ENCODE measurements at places on chromosomes 16 and 17.

GRCh38 chr16:56643080-56643778, 4.8 kb downstream of the MT1A start:
- DNase-seq, result no peak

- no peak for DNase-seq
Observed at GRCh38 chr16:81497690-81498089, 53.1 kb downstream of the CMIP start.

DNA sequence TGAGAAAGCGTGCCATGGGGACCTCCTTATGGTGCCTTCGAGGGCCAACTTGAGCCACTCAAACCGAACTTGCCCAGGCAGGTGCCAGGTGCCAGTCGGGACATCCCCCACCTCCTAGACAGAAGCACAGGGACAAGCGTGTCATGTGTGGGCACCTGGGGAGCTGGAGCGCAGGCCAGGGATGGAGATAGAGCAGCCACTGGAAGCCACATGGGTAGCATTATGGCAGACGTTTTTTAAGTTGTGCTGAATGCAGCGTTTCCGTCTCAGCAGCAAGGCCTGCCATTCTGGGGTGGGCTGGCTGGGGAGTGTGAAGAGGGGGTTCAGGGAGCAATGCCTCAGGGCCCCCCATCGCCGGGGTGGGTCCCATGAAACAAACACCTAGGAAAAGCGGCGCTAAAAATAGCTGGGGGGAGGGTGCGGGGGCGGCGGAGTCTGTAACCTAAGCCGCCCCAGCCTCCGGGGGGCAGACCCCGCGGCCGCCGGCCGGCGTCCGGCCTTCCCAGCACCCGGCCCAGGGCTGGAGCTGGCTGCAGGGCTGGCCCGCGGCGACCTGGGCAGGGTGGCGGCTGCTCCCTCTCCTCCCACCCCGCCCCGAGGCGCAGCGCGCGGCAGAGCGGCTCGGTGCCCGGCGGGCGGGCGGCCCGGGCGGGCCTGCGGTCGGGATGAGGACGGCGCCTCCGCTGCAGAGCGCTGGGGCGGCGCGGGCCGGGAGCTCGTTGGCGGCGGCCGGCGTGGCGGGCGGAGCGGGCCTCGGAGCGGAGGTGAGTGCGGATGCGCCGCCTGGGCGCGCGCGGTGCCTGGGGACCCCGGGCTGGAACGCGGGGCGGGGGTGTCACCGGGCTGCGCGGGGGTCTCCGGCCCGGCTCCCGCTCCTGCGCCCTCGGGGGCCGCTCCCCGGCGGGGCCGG, at the start of gene ZNF469:
TSS of gene ZNF469 (plus strand) at position 469 of the 910 bp plus-strand sequence. CDS start 44,512 bp downstream, outside the sequence.
- peak; percentile 42 for DNase-seq

DNA sequence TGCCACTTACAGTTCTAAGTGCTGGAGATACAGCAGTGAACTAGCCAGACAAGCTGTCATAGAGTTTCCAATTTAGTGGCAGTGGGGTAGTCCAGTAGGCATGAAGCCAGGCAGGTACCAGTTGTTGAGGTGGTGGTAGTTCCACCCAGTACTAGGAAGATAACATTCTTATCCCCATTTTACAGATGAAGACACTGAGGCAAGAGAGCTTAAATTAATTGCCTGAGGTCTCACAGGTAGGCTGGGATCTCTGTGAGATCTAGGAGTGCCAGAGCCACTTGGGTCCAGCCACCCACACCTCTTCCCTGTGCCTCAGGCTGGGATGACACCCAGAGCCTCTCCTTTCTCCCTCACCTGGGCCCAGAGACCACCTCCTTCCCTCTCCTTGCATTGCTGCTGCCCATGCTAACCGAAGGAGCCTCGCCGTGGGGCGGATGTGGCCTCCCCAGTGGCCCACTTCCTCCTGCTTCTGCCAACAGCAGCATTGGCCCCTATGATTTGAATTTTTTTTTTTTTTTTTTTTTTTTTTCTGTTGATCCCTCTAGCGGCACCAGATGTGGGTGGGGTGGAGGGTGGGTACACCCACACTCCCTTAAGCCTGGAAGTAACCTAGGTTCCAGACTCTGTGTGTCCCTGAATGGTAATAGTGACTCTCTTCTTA, 114.0 kb downstream of the PRKCB start:
- DNase-seq, result no peak

DNA sequence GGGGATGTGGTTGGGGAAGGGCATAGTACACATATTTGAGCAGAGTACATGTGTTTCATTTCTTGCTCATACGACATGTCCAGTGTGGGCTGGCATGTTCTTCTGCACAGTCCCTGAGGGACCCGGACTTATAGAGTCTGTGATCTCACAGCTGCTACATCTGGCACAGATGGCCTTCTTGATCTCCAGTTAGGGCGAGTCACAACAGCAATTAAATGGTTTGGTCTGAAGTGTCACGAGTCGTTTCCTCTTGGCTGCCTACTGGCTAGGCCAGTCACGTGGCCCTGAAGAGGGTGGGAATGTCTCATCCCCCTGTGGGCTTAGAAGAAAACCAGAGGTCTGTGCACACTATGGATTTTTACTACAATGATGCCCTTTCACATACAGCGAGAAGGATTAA, 443.6 kb downstream of the WWOX start:
- no peak for DNase-seq

DNA sequence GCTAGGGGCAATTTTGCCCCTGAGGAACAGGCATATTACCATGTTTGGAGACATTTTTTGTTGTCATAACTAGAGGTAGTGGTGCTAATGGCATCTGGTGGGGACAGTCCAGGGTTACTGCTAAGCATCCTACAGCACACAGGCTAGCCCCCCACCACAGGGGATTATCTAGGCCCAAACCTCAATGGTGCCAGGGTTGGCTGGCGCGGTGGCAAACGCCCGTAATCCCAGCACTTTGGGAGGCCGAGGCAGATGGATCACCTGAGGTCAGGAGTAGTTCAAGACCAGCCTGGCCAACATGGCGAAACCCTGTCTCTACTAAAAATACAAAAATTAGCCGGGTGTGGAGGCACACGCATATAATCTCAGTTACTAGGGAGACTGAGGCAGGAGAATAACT, 15.2 kb downstream of the C1QTNF1 start:
- no peak for DNase-seq

DNA sequence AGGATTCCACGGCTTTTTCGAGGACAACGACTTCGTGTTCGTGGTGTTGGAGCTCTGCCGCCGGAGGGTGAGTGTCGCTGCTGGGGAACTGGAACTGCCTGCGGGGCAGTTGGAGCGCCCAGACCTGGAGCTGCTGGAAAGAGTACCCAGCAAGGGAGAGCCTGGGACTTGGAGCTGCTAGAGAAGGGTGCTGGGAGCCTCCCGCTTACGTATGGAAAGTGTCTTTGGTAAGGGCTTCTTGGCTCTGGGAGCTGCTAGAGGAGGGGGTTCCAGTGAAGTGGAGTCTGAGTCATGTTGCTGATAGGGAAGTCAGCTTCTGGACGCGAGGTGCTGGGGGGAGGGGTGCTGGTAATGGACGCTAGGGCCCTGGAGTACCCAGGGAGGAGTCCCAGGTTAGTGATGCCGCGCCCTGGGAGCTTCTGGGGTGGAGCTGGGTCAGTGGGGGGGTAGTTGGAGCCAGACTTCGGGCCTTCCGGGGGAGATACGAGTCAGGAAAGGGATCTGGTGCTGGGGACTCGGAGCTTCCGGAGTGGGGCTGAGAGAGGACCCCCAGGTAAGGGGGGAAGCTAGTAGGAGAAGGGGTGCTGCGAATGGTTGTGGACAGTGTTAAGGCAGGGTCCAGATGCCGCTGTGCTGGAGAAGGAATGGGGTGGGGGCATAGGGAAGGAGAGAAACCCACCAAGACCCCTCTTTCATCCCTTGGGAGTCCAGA, 741 bp downstream of the PLK1 start:
- no peak for DNase-seq

GRCh38 chr17:44648963-44649362, 7.3 kb upstream of the MEIOC start:
- DNase-seq, result no peak

DNA sequence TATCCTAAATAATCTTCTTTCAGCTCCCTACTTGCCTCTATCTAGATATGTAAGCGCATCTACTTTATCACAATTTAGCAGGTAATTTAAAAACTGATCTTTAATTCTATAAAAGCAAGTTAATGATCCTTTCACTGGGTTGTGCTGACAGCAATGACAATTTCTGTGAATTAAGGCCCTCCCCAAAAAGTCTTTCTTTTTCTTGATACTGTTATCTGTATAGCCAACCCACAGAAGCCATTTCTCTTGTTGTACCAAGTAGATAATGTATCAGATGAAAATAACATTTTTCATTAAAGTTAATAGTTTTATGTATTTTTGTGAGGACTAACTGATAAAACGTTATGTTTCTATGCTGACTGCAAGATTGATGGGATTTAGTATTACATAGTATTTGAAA, 3.8 kb downstream of the ZPBP2 start:
- DNase-seq, result no peak

GRCh38 chr17:66573078-66573477, 261.8 kb upstream of the CACNG5 start:
- DNase-seq, result no peak

GRCh38 chr17:32100971-32101631, 41.2 kb upstream of the RHOT1 start:
- DNase-seq, result no peak

- DNase-seq, result peak; percentile 41
Observed at GRCh38 chr16:51431517-51432241, 280.6 kb upstream of the SALL1 start.

All from HAP-1 (cell line).